Kidney epithelial cell (primary cell): ENCODE measurements at places on chromosomes 5 and 9. TPM values are rescaled to one million over a fixed set of nuclear protein-coding genes. Genes with fewer than 3 reads are reported as not detected.

DNA sequence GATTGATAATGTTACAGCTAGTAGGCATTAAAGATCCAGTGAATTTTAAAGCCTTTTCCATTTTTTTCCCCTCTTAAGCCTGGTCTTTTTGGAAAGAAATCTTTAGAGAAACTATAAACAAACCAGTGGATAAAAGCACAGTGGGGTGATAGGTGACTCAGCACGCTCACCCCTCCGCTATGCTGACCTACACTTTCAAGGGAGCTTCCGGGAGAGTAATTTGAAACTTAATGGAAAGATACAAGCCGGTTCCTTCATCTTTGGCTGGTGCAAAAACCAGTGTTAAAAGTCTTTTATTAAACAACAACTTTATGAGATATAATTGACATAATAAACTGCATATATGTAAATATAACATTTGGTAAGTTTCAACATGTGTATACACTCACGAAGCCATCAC is 27.0 kb upstream of the ALDOB start:
- no peak for DNase-seq

The BARHL1 gene
- not detected in 2 replicates for total RNA-seq

- no peak for DNase-seq
Measured at GRCh38 chr9:137429974-137430722, 7.0 kb downstream of the NOXA1 start.

GRCh38 chr5:82748688-82749460 is 328.3 kb downstream of the TMEM167A start:
- no peak for DNase-seq

- DNase-seq, result no peak
Measured at GRCh38 chr5:167813389-167813788, 478.1 kb upstream of the WWC1 start.

The CARD6 gene
- 1.9 and 3.3 TPM in 2 replicates for total RNA-seq

DNA sequence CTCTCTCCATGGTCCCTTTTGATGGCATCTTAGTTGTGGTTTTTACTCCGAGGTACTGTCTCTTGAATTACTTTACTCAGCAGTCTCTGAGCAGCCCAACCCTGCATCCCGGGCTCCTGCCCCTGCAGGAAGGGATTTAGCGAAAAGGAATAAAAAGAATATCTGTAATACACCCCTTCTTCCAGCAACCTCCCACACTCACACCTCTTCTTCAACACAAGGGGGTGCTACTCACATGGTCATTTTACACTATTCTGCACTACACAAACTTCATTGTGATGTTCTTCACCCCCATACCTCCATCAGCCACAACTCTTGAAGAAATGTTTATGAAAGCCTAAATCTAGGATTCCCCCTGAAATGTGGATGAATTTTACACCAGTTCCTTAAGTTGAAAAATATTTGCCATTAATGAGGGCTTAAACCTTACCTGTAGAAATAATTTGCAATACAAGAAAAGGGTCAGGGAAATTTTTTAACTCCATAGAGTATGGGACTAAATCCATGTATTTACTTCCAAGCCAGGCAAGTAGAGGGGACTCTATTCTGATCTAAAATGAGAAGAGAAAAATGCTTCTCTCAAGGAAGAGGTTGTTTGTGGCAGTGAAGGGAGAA is 26.0 kb downstream of the TPD52L3 start:
- DNase-seq, result peak; percentile 18

- no peak for DNase-seq
Measured at GRCh38 chr9:124707666-124708065, 63.4 kb downstream of the NR6A1 start.

- no peak for DNase-seq
Measured at GRCh38 chr5:99315413-99316183, 386.8 kb upstream of the CHD1 start.

DNA sequence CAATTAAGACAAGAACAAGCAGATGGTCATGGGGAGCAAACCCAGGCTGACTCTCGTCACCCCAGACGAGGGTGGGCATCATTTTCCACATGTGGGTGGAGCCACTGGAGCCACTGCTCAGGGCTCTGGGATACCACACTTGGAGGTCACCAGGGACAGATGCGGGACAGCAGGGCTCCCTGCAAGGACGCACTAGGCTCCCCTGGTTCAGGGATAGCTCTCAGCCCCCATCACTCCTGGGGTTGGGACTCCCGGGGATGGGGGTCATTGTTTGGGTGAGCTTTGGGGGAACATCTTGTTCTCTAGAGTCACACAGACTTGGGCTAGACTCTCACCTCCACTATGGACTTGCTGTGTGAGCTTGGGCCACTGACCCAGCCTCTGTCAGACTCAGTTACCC is 57.8 kb downstream of the GTF3C4 start:
- no peak for DNase-seq

The TCF7 gene
- 3.6 and 4.8 TPM in 2 replicates for total RNA-seq

- DNase-seq, result no peak
Measured at GRCh38 chr5:172145870-172146747, 41.9 kb downstream of the STK10 start.

The CYSRT1 gene
- total RNA-seq, result 2.1 and 3.8 TPM in 2 replicates

- no peak for DNase-seq
Measured at GRCh38 chr5:80656425-80656824, 1.6 kb upstream of the DHFR start.
